ENCODE measurements at places on chromosomes 7 and 10.

DNA sequence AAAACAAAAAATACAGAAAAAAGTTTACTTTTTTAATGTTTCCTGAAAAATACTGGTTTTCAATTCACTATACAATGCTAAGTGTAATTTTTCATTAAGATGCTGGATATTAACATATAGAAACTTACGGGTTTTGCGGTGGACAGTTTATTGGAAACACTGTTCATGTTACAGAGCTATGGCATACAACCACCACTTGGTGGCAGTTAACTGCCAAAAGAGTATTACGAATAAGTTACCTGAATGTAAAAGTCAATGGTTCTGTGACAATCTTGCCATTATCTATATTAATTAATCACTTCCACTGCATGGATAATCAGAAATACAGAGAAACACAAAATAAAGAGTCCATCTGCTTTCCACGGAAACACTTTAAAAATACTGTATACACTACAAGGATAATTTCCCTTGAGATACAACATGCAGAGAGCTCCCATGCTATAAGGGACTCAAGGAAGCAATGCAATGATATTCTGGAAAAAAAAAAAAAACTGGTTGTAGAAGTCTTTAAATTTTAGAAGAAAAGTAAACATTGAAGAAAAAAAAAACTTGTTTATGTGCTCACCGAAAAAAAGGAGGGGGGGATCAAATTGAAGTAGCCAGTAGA is 97.0 kb downstream of the TPK1 start:
- DNase-seq: no peak

DNA sequence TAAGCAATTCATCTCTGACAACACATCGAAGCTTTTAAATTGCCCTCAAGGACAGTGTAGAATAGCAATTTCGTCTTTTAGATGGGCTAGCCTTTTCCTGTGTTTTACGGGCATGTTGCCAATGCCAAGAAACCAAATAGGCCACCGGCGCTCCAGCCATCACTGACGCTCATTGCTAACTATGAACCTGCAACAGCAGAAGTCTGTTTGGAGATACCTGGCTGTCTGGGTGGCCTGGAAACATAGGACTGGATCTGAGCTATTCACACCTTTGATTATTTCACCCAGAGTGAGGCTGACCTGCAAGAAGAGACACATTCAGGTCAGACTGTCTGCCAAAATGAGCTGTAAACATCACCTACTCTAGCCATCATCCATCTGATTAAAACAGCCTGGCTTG is 12.0 kb downstream of the KPNA7 start:
- DNase-seq: no peak

- DNase-seq: no peak
Observed at GRCh38 chr10:132951926-132952325, 9.6 kb upstream of the CFAP46 start.

- no peak for DNase-seq
Observed at GRCh38 chr7:25756601-25757000, 395.4 kb upstream of the NFE2L3 start.

GRCh38 chr7:148914208-148914777 is 30.2 kb upstream of the EZH2 start:
- no peak for DNase-seq

DNA sequence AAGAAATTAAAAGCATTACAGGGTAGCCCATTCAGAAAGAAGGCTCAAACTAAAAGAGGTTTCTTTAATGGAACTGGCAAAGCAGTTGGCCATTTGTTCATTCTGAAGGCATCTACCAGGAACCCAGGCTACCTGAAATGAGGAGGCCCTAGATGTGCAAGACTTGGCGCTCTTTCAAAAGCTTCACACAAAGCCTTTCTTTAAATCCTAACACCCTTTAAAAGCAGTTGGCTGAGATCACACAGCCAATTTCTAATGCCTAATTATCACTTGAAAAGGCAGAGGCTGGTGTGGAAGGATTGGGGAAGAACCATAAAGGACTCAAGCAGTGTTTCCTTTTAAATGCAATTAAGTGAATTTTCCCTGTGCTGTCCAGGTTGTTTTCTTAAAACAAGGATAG is 23.2 kb downstream of the PPP1R17 start:
- no peak for DNase-seq

GRCh38 chr7:45190406-45191165 is 33.0 kb downstream of the RAMP3 start:
- DNase-seq: no peak

GRCh38 chr7:130367088-130367755 is 13.1 kb upstream of the CPA1 start:
- DNase-seq: peak; percentile 19

DNA sequence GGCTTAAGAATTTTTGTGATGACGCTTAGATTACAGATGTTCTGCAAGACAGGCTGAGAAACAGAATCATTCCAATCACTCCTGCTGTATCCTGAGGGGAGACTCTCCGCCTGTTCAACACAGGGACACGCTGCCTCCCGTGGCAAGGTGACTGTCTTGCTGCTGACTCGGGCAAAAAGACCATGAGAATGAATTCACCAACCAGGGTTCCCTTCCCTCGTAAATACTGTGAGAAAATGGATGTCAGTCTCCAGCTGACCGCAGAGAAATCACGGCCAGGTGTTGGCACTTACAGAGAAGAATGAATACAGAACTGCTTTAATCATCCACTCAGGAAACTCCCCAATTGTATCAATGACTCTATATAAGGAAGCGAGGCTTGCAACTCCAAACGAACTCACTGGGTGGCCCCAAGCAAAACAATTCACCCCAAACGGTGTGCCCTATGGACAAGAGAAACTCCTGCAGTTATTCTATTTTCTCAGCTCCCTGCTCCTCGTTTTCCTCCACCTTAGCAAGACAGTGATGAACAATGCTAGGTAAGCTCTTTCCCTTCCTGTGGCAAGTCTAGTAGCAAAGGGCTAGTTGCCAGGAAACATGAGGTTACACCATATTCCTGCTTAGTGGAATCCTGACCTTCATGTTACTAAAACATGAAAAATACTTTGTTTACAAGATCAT is 22.8 kb downstream of the GNA12 start:
- no peak for DNase-seq

All from T-helper 1 cell (primary cell).